Right lung (tissue), 10 donors: ENCODE measurements at places on chromosomes 5 and 9. TPM values are rescaled to one million over a fixed set of nuclear protein-coding genes. Genes with fewer than 3 reads are reported as not detected.

CEL gene
- polyA plus RNA-seq, result 1.8 TPM

SPINK6 gene
- polyA plus RNA-seq, result not detected

GABRA6 gene
- polyA plus RNA-seq, result not detected

MRNIP gene
- 53.4 TPM for polyA plus RNA-seq

DNA sequence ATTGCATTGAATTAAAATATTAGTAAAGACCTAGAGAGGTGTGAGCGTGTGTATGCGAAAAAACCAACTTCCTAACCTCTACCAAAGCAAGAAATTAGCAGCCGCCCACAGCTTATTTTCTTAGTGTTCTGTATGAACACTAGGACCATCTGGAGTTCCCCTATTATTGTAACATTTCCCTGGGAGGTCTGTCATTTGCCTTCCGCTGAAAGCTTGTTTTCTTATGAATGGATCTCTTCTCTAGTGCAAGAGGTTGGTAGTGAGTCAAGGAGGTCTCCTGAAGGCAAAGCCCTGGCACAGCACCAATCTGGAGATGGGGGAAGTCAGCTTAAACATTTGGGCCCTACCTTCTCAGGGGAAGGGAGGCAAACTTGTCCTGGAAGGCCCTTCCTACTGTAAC, 10.8 kb downstream of the TNFSF8 start:
- no peak for DNase-seq

DNA sequence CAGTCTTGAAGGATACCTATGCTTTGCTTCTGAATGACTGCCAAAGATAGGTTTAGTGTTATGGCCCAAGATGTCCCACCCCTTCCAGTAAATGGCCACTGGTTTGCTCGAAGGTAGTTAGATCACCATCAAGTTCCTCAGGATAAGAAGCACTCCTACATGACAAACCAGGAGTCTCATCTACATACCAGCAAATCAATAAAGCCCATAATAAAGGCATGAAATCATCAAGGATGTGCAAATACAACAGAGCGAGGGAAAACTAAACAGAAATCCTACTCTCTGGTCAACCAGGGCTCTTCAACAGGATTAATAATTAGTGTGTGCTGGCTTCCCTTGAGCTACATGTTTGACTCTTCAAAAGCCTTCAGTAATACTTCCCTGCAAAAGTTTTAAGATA, 141.0 kb downstream of the LHFPL2 start:
- DNase-seq, result no peak

DNA sequence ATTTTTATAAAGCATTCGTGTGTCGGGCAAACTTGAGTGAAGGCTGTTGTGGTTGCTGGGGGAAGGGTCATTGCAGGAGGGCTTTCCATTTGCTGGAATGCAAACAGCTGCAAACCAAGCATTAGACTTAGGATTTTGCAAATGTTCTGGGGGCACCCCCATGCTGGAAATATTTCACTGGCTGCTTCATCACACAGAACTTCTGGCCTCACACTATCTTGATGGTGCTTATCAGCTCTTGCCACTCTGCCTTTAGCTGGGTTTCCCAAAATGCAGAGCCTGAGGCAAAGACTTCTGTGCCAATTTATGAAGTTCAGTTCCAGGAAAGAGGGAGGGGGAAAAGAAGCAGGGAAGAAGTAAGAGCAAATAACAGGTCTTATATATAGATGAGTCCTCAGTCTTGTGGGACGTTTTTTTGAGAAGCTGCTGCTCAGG, 8.6 kb upstream of the COL15A1 start:
- no peak for DNase-seq

DNA sequence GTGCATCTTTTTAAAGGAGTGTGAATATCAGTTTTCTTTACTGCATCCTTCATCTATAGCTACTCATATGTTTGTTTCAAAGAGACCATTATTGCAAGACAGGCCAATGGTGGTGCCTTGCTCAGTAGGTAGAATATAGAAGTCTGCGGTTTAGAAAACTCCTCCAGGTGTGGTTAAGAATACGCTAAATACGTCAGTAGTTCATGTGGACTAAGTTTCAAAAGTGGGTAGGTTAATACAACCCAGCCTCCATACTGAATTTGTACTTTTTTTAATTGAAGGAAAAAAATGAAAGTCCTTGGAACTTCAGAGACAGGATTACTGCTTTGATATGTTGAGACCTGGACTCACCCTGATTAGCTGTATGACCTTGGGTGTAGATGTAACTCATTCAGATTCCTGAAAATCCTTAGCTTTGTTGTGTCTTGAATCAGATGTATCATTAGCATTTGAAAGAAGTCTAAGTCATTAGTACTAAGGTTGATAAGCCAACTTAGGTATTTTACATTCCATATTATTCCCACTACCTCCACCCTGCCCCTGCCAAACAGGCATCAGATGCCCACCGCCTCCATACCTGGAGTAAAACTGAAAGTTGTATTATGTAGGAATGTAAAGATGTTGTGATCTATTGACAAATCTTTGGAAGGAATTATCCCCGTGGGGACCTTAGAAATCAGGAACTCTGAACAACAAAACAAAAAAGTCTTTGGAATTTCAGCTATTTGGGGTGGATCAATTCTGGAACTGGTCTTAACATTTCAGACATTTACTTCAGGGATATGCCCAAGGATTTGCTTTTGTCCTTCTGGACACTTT, 6.1 kb downstream of the BASP1 start:
- DNase-seq, result no peak

GRCh38 chr9:121019273-121019672, 30.8 kb downstream of the C5 start:
- no peak for DNase-seq

DNA sequence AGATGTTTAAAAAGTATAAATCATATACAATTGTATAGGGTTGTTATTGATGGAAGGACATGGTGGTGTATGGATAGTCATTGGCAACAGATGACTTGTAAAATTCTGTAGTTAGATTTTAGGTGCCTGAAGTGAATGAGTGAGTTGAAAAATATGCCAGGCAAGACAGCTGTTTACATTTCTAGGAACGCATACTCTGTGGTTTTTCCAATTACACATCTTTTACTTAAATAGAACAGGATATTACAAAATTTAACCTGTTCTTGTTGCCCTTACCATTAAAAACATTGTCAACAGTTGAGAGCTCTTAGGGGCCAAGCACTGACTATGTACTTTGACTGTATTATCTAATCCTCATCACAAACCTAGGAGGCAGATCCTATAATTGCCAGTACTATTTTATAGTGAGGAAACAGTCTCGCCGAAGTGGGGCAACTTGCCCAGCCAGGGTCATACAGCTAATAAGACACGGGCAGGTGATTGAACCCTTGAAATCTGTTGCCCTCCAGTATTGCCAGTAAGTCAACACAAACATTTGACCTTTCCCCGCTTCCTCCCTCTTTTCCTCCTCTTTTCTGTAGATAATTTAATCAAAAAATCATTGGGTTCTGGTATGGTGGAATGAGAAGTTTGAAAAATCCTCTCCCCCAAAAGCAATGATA, 88.6 kb downstream of the MACROH2A1 start:
- DNase-seq, result no peak

DNA sequence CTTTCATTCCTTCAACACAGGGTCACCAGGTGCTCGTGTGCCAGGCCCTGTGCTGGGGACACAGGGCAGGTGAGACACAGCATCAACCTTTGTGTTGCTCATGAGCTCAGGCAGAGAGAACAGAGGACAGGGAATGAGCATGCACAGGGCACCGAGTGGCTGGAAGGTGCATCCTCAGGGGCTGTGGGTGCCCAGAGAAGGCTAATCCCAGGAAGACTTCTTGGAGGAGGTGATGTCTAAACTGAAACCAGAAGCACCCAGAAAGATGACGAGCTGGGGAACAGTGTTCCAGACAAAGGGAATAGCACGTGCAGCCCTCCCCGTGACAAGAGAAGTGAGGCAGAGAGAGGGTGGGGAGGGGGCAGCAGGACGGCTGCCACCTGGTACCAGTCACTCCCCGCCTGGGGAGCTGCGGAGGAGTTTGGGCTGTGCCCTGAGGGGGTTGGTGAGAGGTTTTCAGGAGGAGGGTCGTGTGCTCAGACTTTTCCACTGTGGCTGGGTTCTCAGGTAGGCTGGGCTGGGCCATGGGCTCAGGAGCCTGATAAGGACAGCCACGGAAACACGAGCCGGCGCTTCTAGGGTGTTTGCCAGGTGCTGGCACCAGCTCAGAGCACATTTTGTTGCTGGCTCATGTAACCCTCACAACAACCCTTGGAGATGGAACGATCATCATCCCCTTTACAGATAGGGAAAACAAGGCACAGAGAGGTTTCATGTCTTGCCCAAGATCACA, 46.0 kb downstream of the HMCN2 start:
- no peak for DNase-seq

DNA sequence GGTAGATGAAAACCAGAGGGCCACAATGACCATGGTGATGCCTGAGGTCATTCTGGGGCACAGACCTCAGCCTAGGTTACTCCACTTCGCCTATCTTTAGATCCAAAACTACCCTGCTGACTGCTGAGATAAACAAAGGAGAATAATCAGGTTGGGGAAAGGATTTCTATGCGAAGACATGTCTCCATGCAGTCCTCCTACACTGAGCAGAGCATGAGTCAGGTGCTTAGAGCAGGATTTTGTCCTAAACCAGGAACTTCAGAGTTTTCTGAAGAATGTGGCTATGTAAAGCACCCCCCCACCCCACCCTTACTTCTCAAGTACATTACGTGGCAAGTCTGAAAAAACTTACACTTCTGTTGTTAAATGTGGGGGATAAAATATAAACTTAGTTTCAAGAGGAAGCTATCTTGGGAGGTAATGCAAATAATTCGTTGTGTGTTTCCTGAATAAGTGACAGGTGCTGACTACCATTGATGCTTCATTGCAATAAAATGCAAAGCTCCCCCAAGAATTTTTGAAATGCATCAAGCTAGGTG, 19.4 kb downstream of the PDCD1LG2 start:
- no peak for DNase-seq

GRCh38 chr5:114362197-114362976, 517 bp downstream of the KCNN2 start:
- DNase-seq, result no peak

- no peak for DNase-seq
Observed at GRCh38 chr9:91359734-91360470, 1.8 kb downstream of the AUH start.

- peak; percentile 66 for DNase-seq
Observed at GRCh38 chr5:69492391-69492922, at the start of gene OCLN. TSS of gene OCLN (plus strand) at chr5:69492790. CDS start at chr5:69504245, 11,455 bp downstream.

DNA sequence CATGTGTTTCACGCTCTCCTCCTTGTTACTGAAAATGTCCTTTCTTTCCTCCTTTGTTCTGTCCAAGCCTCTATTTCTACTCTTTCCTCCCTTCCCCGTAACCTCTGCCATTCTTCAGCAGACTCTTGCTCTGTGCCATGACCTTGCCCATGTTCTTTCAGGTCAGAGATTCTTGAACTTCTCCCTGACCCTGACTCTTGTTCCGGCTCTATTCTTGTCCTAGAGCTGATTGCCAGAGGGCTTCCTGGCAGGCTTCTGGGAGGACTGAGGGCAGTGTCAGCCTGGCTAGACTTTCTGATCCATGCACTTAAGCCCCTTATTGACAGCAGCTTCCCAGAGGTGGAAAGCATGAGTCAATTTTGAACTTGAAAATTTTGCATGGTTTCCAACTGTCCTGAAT, 174.2 kb downstream of the TMEM161B start:
- no peak for DNase-seq

DNA sequence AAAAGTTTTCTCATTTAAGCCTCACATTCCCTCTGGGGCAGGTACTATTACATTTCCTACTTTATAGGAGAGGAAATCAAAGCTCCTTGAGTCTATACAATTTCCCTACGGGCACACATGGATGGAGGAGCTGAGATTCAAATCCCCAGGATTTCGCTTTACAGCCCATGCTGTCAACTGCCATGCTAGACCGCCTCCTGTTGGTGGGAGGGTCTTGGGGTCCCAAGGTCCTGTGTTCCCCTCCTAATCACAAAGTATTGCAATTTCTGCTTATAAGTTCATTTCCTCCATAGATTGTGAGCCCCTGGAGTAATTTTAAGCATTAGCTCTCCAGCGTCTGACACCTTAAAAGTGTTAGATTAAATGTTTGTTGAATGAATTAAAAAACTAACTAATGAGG, 95.9 kb upstream of the SMARCA2 start:
- DNase-seq, result no peak

GRCh38 chr5:149750596-149750995, 20.5 kb downstream of the PPARGC1B start:
- DNase-seq, result no peak

GRCh38 chr5:104706600-104706999, 1144.0 kb upstream of the NUDT12 start:
- DNase-seq, result no peak

DNA sequence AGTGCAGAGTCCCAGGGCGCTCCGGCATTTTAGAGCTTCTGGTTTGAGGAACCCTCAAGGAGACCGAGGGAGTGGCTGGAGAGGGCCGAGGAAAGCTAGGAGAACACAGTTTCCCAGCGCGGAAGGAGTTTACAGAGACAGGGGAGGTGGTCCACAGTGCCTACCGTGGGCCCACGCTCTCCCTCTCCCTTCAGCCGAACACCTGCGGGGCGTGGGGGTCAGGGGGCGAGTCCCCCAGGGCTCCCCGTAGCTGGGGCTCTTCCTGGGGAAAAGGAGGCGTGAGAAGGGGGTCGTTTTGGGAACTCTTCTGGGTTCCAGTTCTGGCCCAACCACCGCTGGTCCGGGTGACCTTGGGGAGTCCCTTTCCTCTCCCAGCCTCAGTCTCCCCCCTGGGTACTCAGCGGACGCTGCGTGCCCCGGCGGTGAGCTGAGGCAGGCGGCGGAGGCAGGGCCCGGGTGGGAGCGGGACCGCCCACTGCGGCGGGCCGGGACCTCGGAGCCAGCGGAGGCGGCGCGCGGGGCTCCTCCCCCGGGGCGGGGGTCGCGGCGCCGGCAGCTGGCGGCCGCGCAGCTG, 368 bp upstream of the FRMPD1 start:
- no peak for DNase-seq

- no peak for DNase-seq
Observed at GRCh38 chr5:122576256-122577016, 198.4 kb upstream of the SNX2 start.

GRCh38 chr9:123266655-123267399, 1.6 kb downstream of the STRBP start:
- no peak for DNase-seq

GRCh38 chr5:111755345-111755941, 1.6 kb downstream of the NREP start:
- DNase-seq, result no peak
